ENCODE measurements at places on chromosomes 11 and 22.

DNA sequence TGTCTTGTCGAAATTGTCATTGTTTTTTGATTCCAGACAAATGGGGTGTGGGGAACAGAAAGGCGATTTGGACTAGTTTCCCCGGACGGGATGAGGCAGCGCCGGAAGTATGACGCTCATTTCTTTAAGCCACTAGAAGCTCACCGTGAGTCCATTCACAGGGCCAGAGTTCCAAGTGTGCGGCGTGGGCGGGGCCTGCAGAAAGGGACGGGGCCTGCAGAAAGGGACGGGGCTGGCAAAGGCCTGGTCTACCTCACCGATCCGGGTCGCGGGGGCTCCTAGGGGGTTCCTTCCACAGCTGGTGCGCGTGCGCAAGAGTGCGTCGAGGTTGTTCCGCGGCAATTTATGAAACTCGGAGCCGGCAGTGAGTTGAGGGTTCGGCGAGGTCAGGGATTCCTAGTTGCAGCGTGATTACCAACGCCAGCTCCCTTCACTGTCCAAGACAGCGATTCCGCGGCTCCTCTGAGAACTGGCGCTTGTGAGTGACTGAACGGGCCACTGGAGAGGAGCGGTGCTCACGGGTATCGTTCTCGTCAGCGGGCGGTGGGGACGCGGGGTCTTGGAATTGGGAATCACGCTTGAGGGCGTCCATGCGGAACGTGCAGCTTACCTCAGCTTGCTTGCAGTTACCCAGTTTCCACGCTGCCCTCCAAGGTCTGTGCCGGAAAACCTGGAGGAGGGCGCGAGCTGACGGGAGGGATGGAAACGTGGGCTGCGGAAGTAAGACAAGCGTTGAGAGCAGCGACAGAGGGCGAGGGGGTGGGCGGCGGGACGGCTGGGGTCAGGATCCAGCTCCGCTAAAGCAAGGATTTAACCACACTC lies at the start of gene ZNF215:
Gene ZNF215, plus strand, starts transcription at position 219 of the 822 bp plus-strand sequence. CDS start 5,847 bp downstream, outside the sequence.
- DNase-seq: peak; percentile 88

- DNase-seq: no peak
Observed at GRCh38 chr11:133955081-133955891, 1.5 kb downstream of the IGSF9B start.

DNA sequence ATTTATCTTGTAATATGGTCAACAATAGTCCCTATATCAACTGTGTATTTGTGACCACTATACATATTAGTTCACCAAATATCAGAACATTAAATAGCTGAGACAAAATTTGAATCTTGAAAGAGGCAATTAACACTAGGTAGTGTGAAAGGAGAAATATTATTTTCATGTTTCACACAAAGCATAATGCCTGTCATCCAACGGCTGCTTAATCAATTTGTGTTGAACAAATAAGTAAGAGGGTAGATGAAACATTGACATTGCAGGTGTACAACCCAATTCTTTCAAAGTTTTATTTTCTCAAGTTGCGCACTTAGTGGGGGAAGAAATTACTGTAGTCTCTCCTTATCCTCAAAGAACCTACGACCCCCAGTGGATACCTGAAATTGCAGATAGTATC lies 3.4 kb upstream of the OR8I2 start:
- DNase-seq: no peak

- DNase-seq: no peak
Observed at GRCh38 chr11:19766810-19767209, 54.2 kb downstream of the NAV2 start.

DNA sequence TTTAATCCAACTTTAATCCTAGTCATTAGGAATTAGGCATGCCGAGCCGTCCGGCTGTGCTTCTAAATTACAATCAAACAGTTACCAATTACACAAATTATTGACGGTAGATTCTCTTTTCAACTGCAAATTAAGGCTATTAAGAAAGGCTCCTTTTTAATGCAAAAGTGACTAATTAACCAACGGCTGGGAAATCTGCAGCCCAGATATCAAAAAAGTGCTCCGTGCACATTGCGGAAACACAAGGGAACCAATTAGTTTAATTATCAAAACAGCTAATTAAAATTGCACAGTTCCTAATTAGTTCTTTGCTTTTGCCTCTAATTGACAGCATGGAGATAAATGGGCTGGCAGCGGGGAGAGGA lies 19.4 kb upstream of the LMO1 start:
- DNase-seq: no peak

DNA sequence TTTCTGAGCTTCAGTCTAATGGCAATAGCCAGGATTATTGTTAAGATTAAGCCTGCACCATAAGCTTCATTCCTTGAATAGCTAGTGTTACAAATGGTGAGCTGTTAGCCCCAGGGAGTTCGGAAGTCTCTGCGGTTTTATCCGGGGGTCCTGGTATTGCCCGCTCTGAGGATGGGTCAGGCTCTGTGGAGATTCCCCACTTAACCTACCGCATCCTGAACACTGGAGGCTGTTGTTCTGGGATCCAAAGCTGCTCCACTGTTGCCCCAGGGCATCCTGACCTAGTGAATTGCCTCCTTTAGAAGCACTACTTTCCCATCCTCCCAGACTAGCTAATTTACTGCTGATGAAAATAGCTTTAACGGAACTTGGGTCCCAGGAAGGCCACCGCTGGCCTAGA lies 14.5 kb upstream of the PEX26 start:
- DNase-seq: no peak

GRCh38 chr11:83326326-83326725 lies 40.2 kb upstream of the CCDC90B start:
- peak; percentile 40 for DNase-seq

- no peak for DNase-seq
Observed at GRCh38 chr22:35537232-35537631, 3.4 kb upstream of the RASD2 start.

GRCh38 chr11:93843906-93844305 lies 6.5 kb downstream of the VSTM5 start:
- peak; percentile 60 for DNase-seq

DNA sequence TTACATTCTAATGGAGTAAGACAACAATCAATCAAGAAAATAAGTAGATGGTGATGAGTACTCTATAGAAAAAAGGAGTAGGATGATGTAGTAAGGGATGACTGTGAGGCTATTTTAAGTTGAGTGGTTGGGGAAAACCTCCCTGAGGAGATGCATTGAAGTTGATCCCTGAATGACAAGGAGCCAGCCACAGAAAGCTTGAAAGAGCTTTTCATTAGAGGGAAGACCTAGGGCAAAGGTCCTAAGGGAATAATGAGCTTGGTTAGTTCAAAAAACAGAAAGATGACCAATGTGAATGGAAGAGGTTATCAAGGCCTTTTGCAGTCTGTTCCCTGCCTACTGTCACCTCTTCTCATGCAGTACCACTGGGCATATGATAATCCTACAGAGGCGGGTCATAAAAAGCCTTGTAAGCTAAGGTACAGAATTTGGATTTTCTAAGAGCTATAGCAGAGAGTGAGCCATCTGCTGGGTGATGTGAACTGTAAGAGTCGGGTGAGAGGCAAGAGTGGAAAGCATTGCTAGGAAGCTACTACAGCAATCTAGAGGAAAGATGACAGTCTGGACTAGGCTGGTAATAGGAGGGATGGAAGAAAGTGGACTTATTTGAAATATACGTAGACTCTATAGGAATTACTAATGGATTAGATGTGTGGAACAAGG lies 3.1 kb downstream of the PPP2R1B start:
- no peak for DNase-seq

GRCh38 chr11:19905280-19905853 lies 192.7 kb downstream of the NAV2 start:
- peak; percentile 60 for DNase-seq

- no peak for DNase-seq
Observed at GRCh38 chr11:10646681-10647355, 46.7 kb downstream of the IRAG1 start.

- no peak for DNase-seq
Observed at GRCh38 chr22:47610764-47611163, 848.3 kb downstream of the TBC1D22A start.

- DNase-seq: no peak
Observed at GRCh38 chr11:8702598-8702915, 20.0 kb downstream of the RPL27A start.

GRCh38 chr11:36296884-36297543 lies 926 bp downstream of the PRR5L start:
- no peak for DNase-seq

DNA sequence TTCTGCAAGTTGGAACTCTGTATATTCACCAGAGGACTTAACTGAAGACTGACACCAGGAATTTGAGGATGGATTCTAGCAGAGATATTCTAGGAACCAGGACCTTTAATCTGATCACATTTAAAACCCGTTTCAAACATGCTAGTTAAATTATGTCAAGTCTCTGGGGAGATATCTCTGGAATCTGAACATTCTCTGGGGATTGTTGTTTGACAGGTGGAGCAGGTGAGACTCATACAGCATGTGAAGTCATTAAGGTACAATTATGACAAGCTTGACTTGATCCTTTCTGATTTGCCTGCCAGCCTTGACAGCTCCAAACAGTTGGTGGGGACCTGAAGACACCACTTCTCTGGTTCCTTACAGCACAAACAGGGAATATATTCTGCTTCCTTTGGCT lies 100.3 kb downstream of the FAT3 start:
- no peak for DNase-seq

- peak; percentile 2 for DNase-seq
Observed at GRCh38 chr11:42407341-42407740, 904.5 kb upstream of the API5 start.

GRCh38 chr11:60988658-60989057 lies 17.2 kb downstream of the CD6 start:
- DNase-seq: no peak

DNA sequence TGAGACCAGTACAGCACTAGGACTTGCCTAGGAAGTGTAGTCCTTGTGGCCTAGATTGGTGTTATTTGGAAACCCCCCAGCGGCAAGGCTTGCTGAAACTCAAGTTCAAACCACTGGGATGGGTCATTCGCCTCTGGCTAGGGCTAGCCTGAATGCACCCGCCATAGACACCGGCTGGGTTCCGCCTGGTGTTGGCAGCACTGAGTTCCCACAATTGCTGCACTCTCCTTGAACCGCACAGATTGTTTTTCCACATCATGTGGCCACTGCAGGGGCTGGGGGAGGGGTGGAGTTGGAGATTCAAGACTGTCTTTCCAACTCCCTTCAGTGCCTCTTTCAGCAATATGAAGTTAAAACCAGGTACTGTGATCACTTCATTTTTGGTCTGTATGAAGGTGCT lies 43.1 kb downstream of the CCDC73 start:
- DNase-seq: no peak

DNA sequence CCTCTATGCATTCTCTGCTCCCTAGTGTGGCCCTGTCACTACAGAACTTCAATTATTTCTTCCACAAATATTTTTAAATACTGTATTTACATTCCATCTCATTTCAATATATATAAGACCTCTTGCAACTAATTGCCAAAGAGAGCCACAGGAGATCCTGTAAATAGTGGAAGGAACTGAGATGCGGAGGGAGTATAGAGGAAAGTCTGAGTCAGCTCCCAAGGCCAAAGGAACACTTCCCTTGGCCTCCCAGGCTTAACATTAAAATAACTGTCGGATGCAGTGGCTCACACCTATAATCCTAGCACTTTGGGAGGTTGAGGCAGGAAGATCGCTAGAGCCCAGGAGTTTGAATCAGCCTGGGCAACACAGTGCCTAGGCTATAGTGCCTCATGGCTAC lies 31.2 kb downstream of the RBFOX2 start:
- DNase-seq: no peak

- DNase-seq: peak; percentile 20
Observed at GRCh38 chr11:15848631-15849168, 507.6 kb downstream of the SOX6 start.

Data from kidney tubule cell (primary cell).